Natural killer cell (primary cell): ENCODE measurements at places on chromosomes 16 and 17.
A peak's percentile ranks its signal among the peaks of the same experiment; 100 is the strongest.

GRCh38 chr16:82700541-82701235, 73.9 kb downstream of the CDH13 start:
- DNase-seq: no peak

DNA sequence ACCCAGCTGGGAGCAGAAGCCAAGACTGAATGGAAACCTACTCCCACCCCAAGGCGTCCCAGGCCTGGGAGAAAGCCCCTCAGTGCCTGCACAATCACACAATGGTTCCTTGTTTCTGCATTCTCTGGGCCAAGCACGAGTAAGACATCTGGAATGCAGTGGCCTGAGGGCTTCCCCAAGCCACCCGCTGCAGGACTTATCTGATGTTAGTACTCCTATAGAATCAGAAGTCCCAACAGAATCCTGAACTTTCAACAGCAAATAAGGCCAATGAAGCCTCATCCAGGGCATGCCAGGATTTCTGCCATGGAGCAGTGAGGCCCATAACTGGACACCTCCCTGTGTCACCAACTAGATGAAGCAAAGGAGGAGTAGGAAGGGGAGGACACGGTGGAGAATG, 28.6 kb downstream of the MYO18A start:
- no peak for DNase-seq

DNA sequence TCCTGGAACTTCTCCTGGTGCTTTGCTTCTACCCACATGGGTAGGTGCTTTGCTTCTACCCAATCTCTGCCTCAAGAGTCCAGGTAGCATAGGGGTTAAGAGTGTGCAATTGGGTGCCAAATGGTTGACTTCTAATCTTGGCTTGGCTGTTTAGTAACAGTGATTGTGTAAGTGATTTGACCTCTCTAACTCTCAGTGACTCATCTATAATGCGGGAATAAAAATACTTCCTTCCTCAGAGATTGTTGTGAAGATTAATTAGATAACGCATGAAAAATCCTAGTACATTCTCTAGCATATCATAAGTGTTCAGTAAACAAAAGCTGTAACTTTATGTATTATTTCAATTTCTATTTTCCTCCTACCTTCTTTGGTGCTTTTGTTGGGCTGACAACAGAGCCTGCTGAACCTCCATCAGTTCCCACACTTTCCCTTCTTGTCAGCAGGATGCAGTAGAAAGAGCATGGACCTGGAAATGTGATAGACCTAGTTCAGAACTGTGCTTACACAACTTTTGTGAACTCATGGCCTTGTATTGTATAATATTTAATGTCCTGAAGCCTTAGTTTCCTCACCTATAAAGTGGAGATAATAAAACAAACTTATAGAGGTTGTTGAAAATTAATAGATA, 72.9 kb upstream of the SMIM36 start:
- DNase-seq: no peak

GRCh38 chr17:75404223-75404730, 1.2 kb downstream of the GRB2 start:
- peak; percentile 37 for DNase-seq
